NCI-H510A treated with DMSO at 0.1 percent for 48 hours (cell line): ENCODE measurements at places on chromosomes 16 and 17.
A peak's percentile ranks its signal among the peaks of the same experiment; 100 is the strongest.

DNA sequence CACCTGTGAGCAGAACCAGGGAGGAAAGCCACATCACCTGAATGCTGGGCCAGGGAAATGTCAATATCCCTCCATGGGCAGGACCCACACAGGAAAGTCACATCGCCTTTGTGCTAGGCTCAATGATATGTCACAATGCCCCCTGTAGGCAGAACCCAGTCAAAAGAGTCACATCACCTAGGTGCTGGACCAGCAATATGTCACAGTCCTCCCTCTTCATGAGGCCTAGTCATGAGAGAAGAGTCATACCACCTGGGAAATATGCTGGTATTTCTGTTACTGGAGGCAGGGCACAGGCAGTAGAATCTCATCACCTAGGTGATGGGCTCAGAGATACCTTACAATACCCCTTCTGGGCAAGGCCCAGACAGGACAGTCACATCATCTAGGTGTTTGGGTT, 1843.4 kb downstream of the TP53TG3F start:
- no peak for DNase-seq

GRCh38 chr16:31421587-31421986, 6.6 kb downstream of the COX6A2 start:
- DNase-seq = no peak

- DNase-seq = no peak
Measured at GRCh38 chr17:18951941-18952842, at the start of gene SLC5A10. TSS of gene SLC5A10 (plus strand) at chr17:18952165. CDS start at chr17:18952206, 41 bp downstream.

DNA sequence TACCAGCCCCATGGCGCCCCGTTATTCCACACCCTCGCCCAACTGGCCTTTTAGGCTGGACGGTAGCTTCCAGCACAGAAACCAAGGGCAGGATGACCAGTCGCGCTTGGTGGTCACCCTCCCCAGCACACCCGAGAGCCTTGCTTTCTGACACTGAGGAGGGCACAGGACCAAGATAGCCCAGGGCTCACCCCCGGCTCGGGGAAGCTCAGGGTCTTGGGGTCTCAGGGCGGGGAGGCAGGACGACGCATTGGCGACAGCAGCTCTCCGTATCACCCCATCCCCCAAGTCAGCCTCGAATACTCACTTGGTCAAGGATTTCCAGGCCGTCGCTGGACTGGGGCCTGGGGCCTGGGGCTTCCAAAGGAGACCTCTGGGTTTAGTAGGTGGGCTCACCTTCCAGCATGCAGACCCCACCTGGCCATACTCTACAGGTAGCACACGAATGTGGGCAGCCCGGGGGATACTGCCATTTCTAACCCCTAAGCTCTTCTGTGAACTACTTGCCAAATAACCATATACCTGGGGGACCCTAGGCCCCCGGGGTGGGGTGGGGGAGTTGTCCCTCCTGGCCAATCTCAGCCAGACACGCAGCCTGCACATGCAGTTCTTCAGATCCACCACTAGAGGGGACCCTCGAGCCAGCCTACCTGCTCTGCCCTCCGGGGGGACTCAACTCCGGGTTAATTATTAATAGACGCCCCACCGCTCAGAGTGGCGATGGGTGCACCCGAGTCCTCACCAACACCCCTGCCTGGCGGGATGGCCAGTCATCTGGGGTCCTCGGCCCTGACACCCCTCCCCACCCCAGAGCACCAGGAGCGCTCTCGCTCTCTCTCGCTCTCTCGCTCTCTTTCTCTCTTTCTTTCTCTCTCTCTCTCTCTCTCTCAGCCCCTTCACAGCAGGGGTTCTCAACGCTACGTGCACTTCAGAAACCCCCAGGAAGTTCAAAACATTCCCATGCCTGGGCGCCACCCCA, 30.0 kb downstream of the TBC1D16 start:
- peak; percentile 34 for DNase-seq

DNA sequence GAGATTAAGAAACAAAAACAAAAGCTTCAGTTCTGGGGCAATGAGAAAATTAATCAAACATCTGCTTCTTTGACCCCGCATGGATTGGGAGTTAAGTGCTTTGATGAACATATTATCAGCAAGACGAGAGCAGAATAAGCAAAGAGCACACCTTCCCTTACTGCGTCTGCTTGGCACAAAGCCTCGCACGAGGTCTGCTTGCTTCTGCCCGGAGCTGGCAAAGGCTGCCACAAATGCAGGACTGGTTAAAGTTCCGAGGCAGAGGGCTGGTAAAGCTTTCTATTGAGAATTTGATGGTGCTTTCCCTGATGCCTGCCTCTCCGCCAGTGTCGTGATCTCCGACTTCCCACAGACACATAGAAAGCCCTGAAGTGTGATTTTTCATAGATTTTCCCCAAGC, 17.0 kb downstream of the VAT1L start:
- DNase-seq = no peak

DNA sequence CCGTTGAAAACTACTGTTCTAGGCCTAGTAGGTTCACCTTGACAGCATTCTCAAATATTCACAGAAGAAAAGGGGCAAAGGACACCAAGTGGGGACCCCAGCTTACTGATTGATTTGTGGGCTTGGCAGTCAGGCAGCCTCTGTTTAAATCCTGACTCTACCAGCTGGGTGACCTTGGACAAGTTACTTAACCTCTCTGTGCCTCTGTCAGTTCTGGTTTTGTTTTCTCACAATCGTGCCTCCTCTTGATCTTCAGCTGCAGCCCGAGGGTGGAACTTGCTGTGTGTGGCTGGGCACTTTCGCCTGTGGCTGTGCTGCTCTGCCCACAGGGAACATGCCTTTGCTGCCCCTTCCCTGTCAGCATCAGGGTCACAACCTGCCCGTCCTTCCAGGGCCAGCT, 17.8 kb downstream of the RAP1GAP2 start:
- DNase-seq = no peak

DNA sequence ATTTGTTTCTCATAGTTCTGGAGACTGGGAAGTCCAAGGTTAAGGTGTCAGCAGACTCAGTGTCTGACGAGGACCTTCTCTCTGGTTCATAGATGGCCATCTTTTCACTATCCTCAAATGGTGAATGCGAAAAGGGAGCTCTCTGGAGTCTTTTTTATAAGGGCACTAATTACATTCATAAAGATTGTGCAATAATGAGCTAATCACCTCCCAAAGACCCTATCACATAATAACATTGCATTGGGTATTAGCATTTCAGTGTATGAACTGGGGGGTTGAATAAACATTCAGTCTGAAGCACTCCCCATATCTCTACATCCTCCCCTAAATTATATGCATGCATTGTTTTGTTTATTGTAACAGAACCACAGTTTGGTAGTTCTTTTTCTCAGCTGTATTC, 1086.5 kb downstream of the CDH11 start:
- DNase-seq = no peak

DNA sequence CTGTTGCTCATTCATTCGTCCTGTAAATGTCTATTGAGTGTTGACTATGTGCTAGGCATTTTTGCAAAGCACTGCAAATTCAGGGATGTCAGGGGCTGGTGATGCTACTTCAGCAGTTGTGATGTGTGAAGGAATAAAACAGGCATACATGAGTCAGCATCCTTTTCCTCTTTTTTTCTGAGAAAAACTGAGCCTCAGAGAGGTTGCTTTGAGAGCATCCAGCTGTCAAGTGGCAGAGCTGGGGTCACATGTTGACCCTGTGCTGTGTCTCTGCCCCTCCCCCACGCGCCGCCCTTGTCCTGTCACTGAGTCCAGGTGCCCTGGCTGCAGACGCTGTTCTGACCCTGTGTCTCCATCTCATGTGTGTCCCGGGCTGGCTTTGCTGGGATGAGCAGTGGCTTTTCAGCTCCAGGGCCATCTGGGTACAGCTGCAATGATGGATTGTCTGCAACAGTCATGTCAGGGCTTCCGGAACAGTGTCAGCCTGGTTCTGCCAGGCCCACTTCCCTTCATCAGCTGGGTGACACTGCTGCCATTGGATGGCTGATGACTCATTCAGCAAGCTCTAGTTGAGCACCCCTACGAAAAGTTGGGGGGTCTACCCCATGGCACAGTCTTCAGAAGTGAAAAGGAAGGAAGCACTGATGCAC, 14.9 kb downstream of the SEC14L5 start:
- DNase-seq = no peak

DNA sequence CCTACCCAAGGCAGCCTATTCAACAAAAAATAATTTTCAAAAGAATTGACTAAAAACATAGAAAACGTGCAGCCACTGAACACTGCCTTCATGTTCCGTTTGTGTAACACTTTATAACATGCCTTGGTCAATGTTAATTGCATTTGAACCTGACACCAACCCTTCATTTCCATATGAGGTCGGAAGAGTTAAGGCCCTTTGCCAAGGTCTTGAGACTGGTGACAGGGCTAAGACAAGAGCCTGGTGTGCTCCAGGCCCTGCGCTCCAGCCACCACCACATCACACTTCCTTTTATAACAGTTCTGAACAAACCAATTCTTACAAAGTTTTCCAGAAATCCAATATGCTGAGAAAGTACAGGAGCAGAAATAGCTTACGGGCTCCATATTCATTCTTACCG, 4.2 kb downstream of the BBS2 start:
- DNase-seq = no peak
